ENCODE measurements at places on chromosomes 7 and 10.

GRCh38 chr7:131654668-131655326, 98.4 kb upstream of the PODXL start:
- peak; percentile 68 for DNase-seq

DNA sequence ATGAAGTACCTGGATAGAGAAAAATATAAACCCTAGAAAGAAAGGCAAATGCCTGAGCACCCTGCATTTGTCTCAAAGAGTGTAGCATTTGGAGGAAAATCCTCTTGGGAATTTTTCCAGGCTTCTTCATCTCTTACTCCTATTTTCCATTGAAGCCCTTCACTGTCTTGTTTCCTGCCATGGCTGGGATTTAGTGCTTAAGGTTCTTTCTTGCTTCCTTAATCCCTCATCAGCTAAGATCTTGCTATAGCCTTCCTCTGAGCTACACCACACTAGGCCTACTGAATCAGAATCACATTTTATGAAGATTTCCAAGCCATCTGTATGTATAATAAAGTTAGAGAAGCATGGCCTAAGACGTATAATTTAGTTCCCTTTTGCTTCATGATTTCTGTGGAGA, 97.5 kb upstream of the PHYHIPL start:
- no peak for DNase-seq

GRCh38 chr10:88491314-88491713, 91.8 kb downstream of the RNLS start:
- DNase-seq: no peak

- no peak for DNase-seq
These were observed 34.2 kb downstream of the DNAJC12 start for GRCh38 chr10:67803588-67804394.

DNA sequence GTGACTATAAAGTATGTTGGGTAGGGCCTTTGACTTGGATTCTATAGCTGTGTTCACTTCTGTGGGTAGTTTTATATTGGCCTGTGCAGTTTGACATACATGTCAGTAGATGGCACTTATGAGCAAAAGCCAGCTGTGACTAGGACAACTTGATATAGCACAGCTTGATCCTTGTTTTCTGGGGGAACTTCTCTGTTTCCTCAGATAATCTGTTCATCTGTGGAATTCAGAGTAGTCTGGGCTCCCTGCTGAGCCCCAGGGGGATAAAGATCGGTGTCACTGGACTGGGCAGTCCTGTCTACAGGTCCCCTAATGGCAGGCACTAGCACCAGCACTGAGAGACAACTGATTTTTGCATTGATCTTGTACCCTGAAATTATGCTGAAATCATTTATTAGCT, 25.4 kb downstream of the CYP2C9 start:
- DNase-seq: no peak

GRCh38 chr10:104892879-104893617, 252.0 kb downstream of the SORCS3 start:
- DNase-seq: no peak

- DNase-seq: no peak
These were observed 8.9 kb downstream of the MYO1G start for GRCh38 chr7:44969701-44970522.

DNA sequence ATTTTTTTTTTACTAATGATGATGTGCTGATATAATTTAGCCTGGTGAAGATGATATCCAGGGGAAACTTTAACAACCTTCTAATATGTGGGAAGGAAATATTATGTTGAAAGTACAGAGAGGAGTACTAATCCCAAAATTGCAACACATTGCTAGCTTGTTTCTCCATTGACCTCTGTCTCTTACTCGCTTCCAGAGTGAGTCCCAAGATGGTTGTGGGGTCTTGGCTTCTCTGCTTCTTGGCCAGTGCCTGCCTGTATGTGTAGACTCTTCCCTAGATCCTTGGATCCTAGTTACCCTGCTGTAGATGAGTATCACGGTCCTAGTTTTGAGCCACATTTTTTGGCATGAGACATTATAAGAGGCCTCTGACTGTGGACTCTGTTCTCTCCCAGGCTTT, 17.5 kb downstream of the BMPER start:
- DNase-seq: no peak

DNA sequence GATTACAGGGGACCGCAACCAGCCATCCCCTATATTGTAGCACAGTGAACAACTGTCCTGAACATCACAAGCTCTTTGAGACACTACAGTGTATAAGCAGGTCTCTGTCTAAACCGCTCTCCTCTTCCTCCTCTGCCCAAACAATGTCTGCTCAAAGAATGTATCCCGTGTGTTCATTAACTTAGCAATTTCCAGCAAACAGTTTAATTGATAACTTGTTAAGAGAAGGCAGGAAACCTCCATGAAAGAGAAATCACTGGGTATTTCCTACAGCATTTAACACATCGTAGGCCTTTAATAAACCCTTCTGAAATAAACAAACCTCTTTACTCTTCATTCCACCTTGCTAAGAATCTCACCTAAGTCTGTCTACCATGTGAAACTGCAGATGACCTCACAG, 1.5 kb downstream of the PMS2 start:
- DNase-seq: no peak

GRCh38 chr10:34454590-34455261, 360.4 kb downstream of the PARD3 start:
- DNase-seq: no peak

DNA sequence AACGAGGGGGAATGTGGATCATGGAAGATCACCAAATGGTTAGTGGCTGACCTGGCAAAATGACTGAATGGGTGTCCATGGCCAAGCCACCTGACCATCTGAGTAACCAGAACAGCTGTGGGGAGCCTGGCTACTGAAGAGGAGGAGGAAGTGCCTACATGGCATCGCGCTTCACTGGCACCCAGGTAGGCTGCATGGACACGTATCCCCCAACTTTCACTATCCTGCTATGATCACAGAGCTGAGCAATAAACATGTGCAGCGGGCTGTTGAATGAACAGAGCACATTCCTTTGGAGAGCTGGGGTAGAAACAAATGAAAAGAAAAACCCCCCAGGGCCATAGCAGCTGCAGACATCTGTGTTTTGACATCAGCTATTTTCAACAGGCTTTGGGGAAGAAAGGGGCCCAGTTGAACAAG, 6.5 kb downstream of the AKR1B1 start:
- DNase-seq: no peak

DNA sequence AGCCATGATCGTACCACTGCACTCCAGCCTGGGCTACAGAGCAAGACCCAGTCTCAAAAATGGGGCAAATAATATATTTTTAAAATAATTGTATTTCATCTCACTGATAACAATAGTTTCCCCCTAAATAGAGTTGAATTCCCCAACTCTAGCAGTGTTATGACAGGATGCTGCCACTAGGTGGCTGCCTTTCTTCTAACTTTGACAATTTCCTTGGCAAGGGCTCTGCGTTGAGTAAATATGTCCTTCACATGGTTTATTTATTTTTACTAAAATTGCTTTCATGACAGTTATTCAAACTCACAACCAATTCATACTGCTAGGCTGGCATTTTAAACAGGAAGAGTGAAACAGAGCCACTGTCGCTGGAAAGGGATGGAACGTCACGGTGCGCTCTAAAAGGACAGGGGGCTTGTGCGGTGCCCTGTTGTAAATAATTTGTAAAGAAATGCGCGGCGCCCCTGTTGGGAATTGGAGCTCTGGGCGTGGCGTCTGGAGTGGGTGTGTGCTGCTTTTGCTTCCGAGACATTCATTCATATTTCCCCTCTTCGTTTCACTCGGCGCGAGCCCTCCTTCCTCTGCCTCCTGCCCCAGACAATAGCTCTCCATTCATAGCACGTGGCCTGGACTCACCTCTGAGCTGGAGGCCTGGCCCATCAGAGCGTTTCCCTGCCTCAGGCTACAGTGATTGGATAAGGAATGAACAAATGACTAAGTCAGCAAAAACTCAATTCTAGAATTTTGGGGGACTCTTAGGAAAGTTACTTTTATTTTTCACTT, 20.5 kb upstream of the PITRM1 start:
- DNase-seq: peak; percentile 25

- DNase-seq: no peak
These were observed 46.5 kb downstream of the DRGX start for GRCh38 chr10:49349390-49349789.

- peak; percentile 81 for DNase-seq
These were observed 37.4 kb upstream of the EEPD1 start for GRCh38 chr7:36115448-36116321.

DNA sequence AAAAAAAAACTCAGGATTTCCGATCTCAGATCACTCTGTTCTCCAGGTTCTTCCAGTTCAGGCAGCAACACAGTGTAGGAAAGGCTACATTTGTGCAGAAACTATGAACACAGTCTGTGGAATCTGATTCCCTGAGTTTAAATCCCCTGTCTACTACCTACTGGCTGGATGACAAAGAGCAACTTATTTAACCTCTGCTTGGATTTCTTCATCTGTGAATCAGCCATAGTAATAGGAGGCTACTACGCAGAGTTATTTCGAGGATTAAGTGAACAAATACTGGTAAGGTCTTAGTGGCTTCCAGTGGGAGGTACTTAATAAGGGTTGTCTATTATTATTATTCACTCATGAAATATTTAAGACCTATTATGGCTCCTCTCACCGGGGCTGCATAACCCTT, 44.3 kb upstream of the PDCD4 start:
- no peak for DNase-seq

GRCh38 chr10:88127269-88127668, 263.8 kb downstream of the PTEN start:
- DNase-seq: no peak

DNA sequence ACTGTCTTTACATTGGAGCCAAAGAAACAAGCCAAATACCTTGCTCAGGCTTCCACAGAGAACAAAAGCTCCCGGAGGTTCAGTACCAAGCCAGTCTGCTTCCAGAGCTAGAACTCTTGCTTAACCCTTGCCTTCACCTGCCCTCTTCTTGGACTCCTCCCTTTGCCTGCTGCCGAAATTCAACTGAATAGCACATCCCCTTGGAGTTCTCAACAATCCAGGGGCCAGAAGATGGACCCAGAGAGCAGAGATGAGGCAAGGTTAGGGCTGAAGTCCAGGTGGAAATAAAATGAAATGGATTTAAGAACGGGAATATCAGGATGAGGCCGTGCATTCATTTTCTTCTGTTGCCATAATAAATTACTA, 876 bp upstream of the PIK3AP1 start:
- no peak for DNase-seq

DNA sequence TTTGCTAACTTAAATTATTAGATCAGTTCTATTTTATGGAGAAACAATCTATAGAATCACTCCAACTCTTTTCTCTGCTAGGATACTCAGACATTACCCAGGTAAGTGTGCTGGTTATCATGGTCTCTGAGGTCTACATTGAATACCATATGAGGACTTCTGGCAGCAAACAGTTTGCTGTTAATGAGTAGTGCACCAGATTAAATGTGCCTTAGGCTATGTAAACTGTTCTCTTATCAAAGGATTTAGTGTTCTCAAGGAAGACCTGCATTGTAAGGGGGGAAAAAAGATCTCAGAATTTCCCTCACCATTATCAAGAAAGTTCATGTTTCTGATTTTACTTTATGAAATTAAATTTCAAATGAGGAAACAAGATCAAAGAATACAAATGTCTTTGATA, 107.5 kb downstream of the ITGB8 start:
- no peak for DNase-seq

GRCh38 chr7:24052572-24053260, 231.3 kb upstream of the NPY start:
- no peak for DNase-seq

- no peak for DNase-seq
These were observed 40.5 kb downstream of the PRSS2 start for GRCh38 chr7:142811154-142811737.

- no peak for DNase-seq
These were observed 64.2 kb downstream of the CFAP46 start for GRCh38 chr10:132878091-132878729.

- DNase-seq: no peak
These were observed 194.6 kb upstream of the PHYHIPL start for GRCh38 chr10:58981846-58982245.

- no peak for DNase-seq
These were observed 25.6 kb downstream of the PRF1 start for GRCh38 chr10:70576803-70577517.

- no peak for DNase-seq
These were observed 65.7 kb upstream of the PARD3 start for GRCh38 chr10:34880817-34881216.
